ENCODE measurements at places on chromosomes 12 and 14.

DNA sequence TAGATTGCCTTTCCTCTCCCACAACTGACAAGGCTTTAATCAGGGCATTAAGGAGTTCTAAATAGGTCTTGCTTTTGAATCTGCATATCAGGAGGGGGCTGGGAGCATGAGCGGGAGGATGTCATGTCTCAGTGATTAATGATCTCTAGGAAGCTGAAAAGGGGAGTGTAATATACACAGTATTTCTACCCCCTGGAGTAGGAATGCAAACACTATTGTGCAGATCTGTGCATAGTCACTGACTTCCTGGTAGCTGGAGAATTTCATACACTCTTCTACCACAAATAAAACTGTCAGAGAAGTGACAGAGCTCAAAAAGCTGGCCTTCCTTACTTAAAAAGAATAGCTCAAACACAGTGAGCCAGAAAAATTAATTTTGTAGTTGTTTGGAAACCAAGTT lies 65.8 kb downstream of the RIC8B start:
- peak; percentile 90 for DNase-seq

- peak; percentile 42 for DNase-seq
Observed at GRCh38 chr12:2311020-2311778, 258.4 kb downstream of the CACNA1C start.

DNA sequence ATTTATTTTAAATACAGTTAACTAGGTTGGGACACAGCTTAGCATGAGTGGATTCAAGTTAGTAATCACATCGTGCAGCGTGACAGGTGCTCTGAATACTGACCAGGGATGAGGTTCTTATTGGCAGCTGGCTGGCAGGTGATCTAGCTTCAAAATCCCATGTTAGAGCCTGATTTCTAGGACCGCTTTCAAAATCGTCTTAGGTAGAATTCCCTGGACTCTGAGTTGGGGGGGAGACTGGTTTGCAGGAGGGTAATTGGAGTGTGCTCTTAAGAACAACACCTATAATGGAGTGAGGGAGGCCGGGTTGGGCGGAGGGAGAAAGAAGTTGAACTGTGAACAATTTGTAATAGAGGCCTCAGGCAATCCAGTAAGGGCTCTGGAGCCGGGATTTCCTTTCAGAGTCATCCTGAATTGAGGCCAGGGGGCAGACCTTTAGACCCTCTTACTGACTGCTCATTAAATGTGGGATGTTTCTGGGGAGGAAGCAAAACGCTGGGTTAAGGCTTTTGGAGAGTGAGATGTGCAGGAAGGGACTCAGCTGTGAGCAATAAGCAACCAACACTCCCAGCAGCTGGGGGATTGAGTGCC lies 874 bp upstream of the YARS2 start:
- DNase-seq = no peak

- DNase-seq = no peak
Observed at GRCh38 chr14:100096656-100097055, 31.4 kb downstream of the EVL start.

- no peak for DNase-seq
Observed at GRCh38 chr12:120397824-120398540, 29.0 kb upstream of the MSI1 start.

GRCh38 chr14:75430116-75430515 lies 2.3 kb downstream of the JDP2 start:
- DNase-seq = no peak

- peak; percentile 40 for DNase-seq
Observed at GRCh38 chr12:45745861-45746277, 16.4 kb downstream of the ARID2 start.

GRCh38 chr12:15165012-15165659 lies 56.1 kb downstream of the RERG start:
- peak; percentile 78 for DNase-seq

DNA sequence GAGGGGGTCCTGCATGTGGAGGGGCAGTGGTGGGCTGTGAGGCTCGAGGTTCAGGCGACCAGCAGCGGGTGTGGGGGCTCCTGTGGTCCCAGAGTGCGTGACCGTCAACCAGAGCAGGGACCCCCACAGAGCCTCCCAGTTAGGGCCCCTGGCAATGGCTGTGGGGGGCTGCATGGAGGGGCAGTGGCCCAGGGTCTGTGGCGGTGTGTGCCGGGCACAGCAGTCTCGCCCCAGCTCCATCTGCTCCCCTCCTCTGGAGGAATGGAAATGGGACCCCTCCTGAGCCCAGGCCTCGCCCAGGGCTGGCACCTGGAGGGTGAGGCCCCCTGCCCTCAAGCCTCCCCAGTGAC lies 210.8 kb upstream of the C14orf180 start:
- DNase-seq = no peak

DNA sequence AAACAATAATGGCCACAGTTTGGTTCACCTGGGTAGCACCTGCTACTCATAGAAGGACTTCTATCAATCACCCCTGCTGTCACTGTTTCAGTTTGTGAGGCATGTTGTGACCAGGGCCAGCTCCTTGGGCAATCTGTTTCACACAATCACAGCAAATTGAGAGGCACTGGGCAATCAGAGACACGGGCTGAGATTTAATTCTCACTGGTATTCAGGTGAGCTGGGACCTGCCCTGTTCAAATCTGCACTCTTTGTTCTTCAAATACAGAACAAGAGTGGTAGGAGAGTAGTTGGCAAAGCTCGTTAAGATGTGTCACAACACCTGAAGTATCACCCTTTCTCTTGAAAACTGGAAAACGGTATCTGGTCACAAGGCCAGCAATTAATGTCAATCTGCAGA lies 57.8 kb upstream of the NAP1L1 start:
- no peak for DNase-seq

DNA sequence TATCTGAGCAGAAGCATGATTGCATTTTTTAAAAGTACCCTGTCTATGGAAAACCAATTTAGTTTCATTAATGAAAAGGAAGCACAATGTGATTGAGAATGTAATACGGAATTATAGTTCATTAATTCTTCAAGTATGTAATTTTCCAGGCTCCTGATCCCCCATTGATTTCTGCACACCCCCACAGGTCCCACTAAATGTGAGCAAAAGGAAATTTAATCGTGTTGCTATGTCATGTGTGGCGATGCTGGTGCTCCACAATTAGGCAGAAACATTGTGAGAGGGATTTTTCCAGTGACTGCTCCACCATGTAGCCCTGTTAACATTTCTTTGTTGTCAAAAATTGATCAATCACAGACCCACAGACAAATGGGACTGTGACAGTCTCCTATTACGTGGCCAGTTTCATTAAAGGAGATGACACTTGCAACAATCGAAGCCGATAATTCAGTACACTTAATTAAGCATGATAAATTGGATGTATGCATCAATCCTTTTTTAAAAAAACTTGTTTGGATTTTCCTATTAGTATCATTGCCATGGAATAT lies 306.0 kb downstream of the NELL2 start:
- DNase-seq = no peak

DNA sequence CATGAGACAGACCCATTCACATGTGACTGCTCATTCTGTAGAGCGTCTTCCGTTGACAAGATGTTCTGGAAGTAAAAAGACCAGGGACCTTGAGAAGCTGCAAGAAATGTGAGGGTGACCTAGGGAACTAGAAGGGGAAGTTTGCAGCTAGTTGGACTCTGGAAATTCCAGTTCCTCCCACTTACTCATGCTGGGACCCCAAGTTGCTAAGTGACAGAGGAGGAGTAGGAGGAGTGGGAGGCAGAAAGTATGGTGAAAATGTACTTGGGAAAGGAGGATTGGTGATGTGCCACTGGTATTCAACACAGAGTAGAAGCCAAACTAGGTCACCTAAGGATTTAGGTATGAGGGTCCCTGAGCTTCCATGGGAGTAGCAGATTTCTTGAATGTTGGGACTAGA lies 132.4 kb downstream of the KCNA5 start:
- no peak for DNase-seq

- no peak for DNase-seq
Observed at GRCh38 chr12:30939234-30939633, 12.7 kb downstream of the TSPAN11 start.

DNA sequence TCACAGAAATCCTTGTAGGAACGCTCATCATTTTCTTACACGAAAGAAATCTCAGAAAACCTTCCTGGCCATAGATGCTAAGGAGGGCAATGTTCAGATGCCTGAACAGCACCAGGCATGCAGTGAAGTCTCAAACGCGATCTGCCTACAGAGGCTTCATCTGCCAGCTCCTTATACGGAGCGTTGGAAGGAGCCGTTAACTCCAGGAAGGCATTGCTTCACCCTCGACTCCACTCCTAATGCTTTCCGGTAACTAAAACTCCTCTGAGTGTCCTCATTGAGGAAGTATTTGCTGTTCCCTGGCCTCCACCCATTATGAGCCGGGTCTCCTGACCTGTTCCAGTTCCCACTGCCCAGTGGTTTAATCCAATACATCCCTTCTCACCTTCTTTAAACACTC lies 502.7 kb downstream of the BCL11B start:
- DNase-seq = peak; percentile 6

- DNase-seq = no peak
Observed at GRCh38 chr12:68850390-68850789, 42.4 kb downstream of the MDM2 start.

DNA sequence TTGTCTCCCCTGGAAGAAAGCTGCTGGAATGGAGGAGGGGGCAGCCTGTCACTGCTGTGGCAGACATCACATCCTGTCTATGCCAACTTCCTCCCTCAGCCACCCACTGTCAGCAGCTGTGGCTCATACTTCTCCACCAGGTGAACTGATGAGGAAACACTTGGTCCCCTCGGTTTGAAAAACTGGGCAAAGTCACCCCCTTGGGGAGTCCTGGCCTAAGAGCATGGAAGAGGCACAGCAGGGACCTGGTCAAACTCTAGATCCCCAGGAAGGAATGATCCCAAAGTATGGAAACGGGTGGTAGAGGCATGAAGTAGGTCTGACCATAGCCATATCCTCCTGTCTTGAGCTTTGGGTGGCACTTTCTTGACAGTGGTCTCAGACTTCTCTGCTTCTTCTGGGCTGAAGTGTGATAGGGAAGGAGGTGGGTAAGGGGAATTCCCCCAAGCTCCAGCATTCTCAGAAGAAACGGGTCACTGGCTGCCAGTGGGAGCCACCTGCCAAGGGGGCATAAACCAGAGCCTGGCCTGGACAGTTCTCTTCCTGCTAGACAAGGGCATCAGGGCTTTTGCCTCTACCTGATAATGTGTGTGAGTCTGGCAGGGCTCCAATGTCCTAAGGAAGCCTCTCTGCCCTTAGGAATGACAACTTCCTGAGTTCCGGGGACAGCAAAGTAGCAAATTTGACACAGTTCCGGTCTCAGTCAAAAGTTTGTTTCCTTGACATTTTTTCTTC lies 36.0 kb downstream of the FMNL3 start:
- DNase-seq = no peak

GRCh38 chr12:3130057-3130830 lies 53.1 kb downstream of the TSPAN9 start:
- DNase-seq = no peak

- DNase-seq = no peak
Observed at GRCh38 chr12:102912258-102912657, 4.8 kb downstream of the PAH start.

DNA sequence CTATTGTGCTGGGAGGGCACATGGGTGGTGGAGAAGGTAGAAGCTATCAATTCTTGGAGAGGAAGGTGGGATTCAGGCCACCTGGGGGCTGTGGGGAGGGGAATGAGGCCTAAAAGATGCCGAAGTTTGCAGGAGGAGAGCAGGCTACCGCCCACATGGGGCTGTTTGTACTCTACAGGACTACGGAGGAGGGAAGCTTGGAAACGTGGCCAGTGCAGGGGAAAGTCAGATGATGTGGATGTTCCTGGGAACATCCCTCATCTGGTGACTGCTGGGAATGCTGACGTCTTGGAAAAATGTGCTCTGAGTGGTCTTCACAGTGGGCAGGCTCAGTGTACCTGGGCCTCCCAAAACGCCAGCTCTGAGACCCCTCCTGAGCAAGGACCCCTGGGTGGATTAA lies 78.5 kb downstream of the TNFAIP2 start:
- DNase-seq = no peak

GRCh38 chr14:57974896-57975295 lies 109.0 kb upstream of the SLC35F4 start:
- no peak for DNase-seq

GRCh38 chr12:106954462-106955376 lies 988 bp upstream of the TMEM263 start:
- no peak for DNase-seq

GRCh38 chr12:132516095-132517012 lies 26.4 kb downstream of the FBRSL1 start:
- no peak for DNase-seq

- DNase-seq = no peak
Observed at GRCh38 chr12:7009512-7009911, 8.8 kb downstream of the LPCAT3 start.

DNA sequence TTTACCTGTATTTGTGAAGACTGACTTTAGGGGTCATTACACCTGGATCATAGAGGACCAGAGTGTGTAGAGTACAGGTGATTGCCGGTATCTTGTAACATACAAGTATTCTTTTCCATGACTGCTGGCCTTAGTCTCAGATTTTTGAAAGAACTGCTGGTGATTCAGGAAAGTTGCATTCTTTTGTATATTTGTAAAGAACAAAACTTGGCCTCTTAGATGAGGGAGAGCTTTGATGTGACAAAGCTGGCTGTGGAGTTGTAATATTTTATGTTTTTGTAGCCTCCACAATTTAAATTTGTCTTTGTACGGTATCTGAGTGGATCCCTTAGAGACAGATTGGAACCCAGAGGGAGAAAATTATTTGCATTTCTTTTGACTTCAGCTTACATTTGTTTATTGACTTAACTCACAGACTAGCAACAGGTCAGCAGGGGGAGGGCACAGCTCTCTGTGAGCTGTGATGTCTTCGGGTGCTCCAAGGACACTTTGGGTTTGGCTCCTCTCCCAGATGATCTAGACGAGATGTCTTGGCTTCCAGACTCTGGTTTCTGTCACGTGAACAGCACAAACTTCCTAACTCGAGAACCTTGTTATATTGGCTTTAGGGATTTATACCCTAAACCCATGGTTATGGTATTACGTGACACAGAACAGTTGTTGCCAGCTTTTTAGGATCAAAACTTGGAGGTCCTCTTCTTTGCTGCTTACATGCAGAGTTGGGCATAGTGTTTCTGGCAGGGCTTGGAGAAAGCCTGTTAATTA lies 65.9 kb downstream of the DAAM1 start:
- peak; percentile 34 for DNase-seq

DNA sequence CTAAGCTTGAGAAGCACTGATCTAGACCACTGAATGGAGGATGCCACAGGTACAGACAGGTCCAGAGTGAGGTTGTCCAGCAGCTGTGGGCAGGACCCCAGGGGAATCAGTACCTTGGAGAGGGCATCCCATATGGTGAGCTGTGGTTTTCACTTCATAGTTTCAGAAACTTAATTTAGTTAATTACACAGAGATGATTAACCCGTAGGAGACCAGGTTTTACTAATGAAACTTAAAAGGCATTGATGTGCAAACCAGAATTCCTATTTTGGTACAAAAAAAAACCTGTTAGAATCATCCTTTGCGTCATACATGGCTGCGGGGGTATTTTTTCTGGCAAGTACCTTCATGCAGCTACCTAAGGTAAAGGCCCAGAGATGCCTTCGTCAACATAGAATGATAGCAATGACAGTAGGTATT lies 159.3 kb downstream of the DACT1 start:
- DNase-seq = no peak

Measured in A673 (cell line).